ENCODE measurements at places on chromosomes 4 and X.

GRCh38 chr4:138741766-138742377 lies 273.7 kb upstream of the NOCT start:
- H3K4me1 ChIP-seq = peaks cover 3% of the 10 kb centered on the region
- H3K27me3 ChIP-seq = no peaks in the 10 kb centered on the region
- H3K27ac ChIP-seq = no peak overlapping the region

DNA sequence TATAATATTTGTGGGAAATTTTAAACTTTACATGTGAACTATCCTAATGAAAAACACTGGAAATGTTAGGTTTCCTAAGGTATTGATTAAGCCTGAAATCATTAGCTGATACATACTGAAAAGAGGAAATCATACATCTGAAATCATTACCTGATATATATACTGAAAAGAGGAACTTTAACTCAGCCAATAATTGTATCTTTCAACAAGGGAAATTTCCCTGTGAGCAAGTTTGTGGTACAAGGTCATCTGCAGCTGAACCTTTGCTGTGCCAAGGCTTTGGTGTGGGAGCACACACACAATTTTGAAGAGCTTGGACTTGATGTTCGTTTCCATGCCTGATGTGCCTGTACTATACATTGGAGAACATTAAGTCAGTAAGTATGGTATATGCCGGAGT lies 131.9 kb upstream of the USP9X start:
- H3K27me3 ChIP-seq = no peaks in the 10 kb centered on the region
- H3K4me3 ChIP-seq = no peak overlapping the region
- H3K4me1 ChIP-seq = peaks cover 5% of the 10 kb centered on the region
- H3K36me3 ChIP-seq = no peaks in the 10 kb centered on the region

GRCh38 chr4:68615699-68616422 lies 39.7 kb upstream of the UGT2B17 start:
- H3K4me1 ChIP-seq = no peaks in the 10 kb centered on the region
- H3K27ac ChIP-seq = no peak overlapping the region
- H3K36me3 ChIP-seq = no peaks in the 10 kb centered on the region
- no peaks in the 10 kb centered on the region for H3K27me3 ChIP-seq
- H3K4me3 ChIP-seq = no peak overlapping the region
- no peak for DNase-seq

GRCh38 chrX:50813843-50814661 lies at the start of gene SHROOM4:
TSS of gene SHROOM4 (minus strand) at chrX:50814194. CDS start at chrX:50814018, 176 bp downstream.
- 0 out of 2 replicates have a peak, but pooled peaks cover 4% of the 10 kb centered on the region for H3K27me3 ChIP-seq
- H3K36me3 ChIP-seq = no peaks in the 10 kb centered on the region
- no peak for DNase-seq
- no peaks in the 10 kb centered on the region for H3K4me1 ChIP-seq
- H3K4me3 ChIP-seq = peak within 1 kb of the TSS; percentile 59

GRCh38 chrX:147847999-147848398 lies 63.7 kb upstream of the FMR1 start:
- H3K36me3 ChIP-seq = no peaks in the 10 kb centered on the region
- no peak overlapping the region for H3K27ac ChIP-seq
- H3K27me3 ChIP-seq = no peaks in the 10 kb centered on the region
- no peak overlapping the region for H3K4me3 ChIP-seq

GRCh38 chr4:69738872-69739271 lies 21.5 kb downstream of the SULT1B1 start:
- no peak for DNase-seq
- H3K4me3 ChIP-seq = no peak overlapping the region
- H3K27ac ChIP-seq = no peak overlapping the region
- no peaks in the 10 kb centered on the region for H3K36me3 ChIP-seq
- no peaks in the 10 kb centered on the region for H3K27me3 ChIP-seq
- H3K4me1 ChIP-seq = peaks cover 6% of the 10 kb centered on the region

DNA sequence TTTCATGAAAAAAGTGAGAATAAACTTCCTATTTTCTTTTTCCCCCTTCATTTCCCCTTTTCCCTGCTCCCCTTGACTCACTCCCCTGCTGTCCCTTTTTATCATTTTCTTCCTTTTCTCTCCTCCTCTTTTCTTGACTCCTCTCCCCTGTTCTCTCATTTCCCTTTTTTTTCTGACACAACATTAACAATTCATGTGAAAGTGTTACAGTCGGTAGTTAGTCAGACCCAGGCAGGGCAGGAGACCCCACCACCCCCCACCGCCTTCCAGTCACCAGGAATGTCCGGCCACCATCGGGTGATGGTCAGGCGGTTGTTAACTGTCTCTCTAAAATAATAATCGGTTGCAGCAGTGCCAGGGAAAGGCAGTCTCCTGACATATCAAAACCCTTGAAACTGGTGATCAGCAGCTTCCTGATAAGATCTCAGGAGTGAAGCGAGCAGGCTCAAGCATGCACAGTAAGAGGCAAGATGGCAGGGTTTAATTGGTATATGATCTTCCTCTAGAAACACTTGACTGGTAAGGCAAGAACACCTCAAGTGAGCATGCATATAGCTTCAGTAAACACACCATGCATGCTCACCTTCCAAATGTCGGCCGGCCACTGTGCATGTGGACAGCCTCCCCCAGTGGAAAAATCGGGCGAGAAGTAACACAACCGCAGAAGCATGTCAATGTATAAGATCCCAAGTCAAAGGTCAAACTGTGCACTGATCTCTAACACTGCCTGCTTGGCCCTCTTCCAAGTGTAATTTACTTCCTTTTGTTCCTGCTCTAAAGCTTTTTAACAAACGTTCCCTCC lies 191.4 kb downstream of the NDST4 start:
- H3K4me3 ChIP-seq = no peak overlapping the region
- H3K27ac ChIP-seq = no peak overlapping the region
- DNase-seq = no peak

GRCh38 chrX:54945224-54945623 lies 24.6 kb downstream of the TRO start:
- H3K27me3 ChIP-seq = no peaks in the 10 kb centered on the region
- no peaks in the 10 kb centered on the region for H3K36me3 ChIP-seq
- H3K4me3 ChIP-seq = no peak overlapping the region
- H3K27ac ChIP-seq = no peak overlapping the region

DNA sequence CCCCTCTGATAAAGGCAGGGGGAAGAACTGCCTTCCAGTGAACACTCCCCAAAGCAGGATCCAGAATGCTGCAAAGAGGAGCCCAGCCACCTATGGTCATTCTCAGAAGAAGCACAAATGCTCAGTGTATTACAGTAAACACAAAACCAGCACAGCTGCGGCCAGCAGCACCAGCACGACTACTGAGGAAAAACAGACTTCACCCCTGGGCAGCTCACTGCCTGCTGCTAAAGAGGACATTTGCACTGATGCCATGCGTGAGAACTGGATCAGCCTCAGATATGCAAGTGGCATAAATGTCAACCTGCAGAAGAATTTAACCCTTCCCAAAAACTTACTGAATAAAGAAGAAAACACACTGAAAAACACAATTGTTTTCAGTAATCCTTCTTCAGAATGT lies 80.2 kb upstream of the TLR2 start:
- DNase-seq = no peak
- peaks cover 5% of the 10 kb centered on the region for H3K36me3 ChIP-seq
- H3K27me3 ChIP-seq = no peaks in the 10 kb centered on the region
- H3K27ac ChIP-seq = no peak overlapping the region

DNA sequence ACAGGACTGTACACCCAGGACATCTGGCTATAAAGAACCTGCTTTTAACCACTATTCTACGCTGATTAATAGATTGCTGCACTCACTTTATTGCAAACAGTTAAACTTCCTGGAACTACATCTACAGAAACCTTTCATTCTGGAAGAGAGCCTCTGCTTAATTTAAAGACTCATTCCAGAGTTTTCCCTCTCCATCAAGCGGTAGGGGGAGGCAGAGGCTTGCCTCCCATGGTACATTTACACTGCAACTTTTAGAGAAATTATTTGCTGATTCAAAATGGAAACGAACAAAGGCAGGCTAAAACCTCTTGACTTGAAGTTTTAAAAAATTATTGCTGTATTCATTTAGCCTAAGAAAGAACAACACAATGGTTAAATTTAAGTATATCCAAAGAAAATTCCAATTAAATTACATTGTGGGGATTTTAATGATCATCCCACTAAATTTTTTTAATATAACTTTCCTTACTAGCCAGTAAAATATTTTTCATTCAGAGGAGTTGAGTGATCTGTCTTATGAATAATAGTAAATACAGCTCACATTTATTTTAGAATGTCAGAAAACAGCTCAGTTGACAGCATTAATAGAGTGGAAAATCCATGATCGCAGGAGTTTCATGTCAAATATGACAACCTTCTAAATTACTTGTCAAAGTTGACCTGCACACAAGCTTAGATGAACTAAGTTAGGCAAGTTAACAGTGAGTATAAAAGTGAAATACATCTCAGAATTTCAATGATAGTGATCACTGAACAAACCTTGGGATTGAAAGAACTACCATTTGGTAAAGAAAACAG lies 46.3 kb upstream of the PCDH10 start:
- H3K27ac ChIP-seq = no peak overlapping the region
- no peak for DNase-seq
- H3K27me3 ChIP-seq = no peaks in the 10 kb centered on the region
- H3K4me1 ChIP-seq = no peaks in the 10 kb centered on the region
- H3K4me3 ChIP-seq = no peak overlapping the region
- no peaks in the 10 kb centered on the region for H3K36me3 ChIP-seq

- no peaks in the 10 kb centered on the region for H3K36me3 ChIP-seq
- no peak overlapping the region for H3K27ac ChIP-seq
- no peak overlapping the region for H3K4me3 ChIP-seq
- H3K4me1 ChIP-seq = no peaks in the 10 kb centered on the region
- peak; percentile 15 for DNase-seq
These were observed 18.0 kb downstream of the SPINK2 start for GRCh38 chr4:56803471-56803870.

GRCh38 chr4:139419388-139419914 lies 34.5 kb upstream of the RAB33B start:
- no peak overlapping the region for H3K4me3 ChIP-seq
- no peaks in the 10 kb centered on the region for H3K27me3 ChIP-seq
- H3K4me1 ChIP-seq = no peaks in the 10 kb centered on the region
- no peaks in the 10 kb centered on the region for H3K36me3 ChIP-seq
- DNase-seq = no peak

- no peak overlapping the region for H3K4me3 ChIP-seq
- no peaks in the 10 kb centered on the region for H3K36me3 ChIP-seq
- peak; percentile 66 for DNase-seq
- no peaks in the 10 kb centered on the region for H3K4me1 ChIP-seq
- no peak overlapping the region for H3K27ac ChIP-seq
These were observed 76.0 kb upstream of the AP1S2 start for GRCh38 chrX:15930585-15930984.

- no peak for DNase-seq
- H3K4me3 ChIP-seq = no peak overlapping the region
- H3K4me1 ChIP-seq = no peaks in the 10 kb centered on the region
- no peaks in the 10 kb centered on the region for H3K27me3 ChIP-seq
- H3K27ac ChIP-seq = no peak overlapping the region
- H3K36me3 ChIP-seq = peaks cover 12% of the 10 kb centered on the region
These were observed 20.8 kb downstream of the ENOPH1 start for GRCh38 chr4:82450966-82451755.

DNA sequence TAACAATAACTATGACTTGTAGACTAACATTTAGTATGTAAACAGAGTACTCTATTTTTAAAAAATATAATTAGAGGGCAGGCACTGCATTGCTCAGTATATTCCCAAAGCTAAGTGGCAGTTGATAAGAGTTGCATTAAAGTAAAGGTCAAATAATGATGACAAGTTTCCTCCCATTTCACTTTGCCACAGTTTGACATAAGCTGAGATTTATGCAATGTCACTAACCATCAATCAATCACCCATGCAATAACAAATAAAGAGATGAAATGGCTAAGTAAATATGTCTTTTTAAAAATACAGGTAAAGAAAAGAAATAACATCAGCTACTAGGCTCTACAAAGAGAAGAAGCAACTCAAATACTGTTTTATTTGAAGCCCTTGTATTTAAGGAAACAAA lies 673.4 kb downstream of the PCDH18 start:
- H3K27me3 ChIP-seq = no peaks in the 10 kb centered on the region
- H3K27ac ChIP-seq = no peak overlapping the region
- H3K4me1 ChIP-seq = no peaks in the 10 kb centered on the region
- no peak for DNase-seq
- H3K4me3 ChIP-seq = no peak overlapping the region
- no peaks in the 10 kb centered on the region for H3K36me3 ChIP-seq

DNA sequence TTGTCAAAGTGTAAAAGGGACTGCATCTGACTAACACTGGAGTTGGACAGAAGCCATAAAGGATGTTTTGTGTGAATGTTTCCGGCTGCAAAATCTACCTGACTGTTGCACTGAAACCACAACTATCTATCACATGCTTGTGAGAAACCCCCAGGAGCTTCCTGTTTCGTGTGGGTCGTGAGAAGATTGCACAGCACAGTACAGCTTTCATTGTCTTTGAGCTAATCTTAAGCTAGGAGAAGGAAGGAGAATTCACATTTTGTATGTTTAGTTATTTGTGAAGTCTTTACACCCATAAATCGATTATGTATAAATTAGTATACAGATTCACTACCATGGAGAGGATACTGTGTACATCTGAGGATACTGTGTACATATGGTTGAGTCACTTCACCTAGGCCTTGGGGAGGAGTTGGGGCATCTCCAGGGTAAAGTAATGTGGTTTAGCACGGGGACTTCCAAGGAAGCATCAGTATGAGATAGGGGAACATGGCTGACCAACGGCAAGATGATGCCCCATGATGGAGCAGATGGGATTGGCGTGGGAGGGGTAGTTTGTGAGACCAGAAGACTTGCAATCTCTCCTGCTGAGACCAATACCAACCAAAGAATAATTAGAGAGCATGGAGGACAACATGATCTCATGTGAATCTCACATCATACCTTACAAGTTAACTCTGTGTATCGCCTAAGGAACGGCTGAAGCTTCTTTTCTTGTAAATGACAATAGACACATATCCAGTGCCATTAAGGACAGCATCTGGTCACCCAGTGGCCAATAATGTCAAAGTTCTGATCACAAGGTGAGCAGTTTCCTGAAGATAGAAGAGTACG lies 43.1 kb upstream of the FAM9C start:
- H3K36me3 ChIP-seq = no peaks in the 10 kb centered on the region
- peaks cover 20% of the 10 kb centered on the region for H3K4me1 ChIP-seq
- peak; percentile 85 for DNase-seq
- no peak overlapping the region for H3K4me3 ChIP-seq
- H3K27ac ChIP-seq = peak overlapping the region; percentile 95
- no peaks in the 10 kb centered on the region for H3K27me3 ChIP-seq

DNA sequence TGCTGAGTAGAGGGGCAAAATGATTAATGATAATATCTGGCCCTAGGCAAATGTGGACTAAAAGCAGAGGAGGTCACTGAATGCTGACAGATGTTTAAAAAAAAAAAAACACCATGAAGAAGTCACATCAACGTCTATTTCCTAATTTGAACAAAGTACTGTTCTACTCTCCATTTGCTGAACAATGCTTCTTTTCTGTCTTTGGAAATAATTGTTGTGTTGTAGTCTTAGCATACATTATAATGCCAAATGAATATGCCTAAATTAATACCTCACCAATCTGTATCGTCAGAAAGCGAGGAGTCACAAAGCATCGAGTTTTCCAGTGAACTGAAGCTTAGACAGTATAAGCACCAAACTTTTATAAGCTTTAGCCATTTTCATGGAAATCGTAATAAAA lies 140.9 kb upstream of the JADE1 start:
- no peaks in the 10 kb centered on the region for H3K36me3 ChIP-seq
- H3K4me3 ChIP-seq = no peak overlapping the region
- no peak overlapping the region for H3K27ac ChIP-seq
- no peaks in the 10 kb centered on the region for H3K4me1 ChIP-seq
- no peak for DNase-seq
- no peaks in the 10 kb centered on the region for H3K27me3 ChIP-seq

GRCh38 chrX:154751203-154751668 lies 359 bp upstream of the GAB3 start:
- H3K27me3 ChIP-seq = peaks cover 30% of the 10 kb centered on the region
- DNase-seq = no peak
- no peak overlapping the region for H3K27ac ChIP-seq
- peaks cover 7% of the 10 kb centered on the region for H3K4me1 ChIP-seq
- no peaks in the 10 kb centered on the region for H3K36me3 ChIP-seq
- no peak overlapping the region for H3K4me3 ChIP-seq

Measured in PC-3 (cell line).